PC-9 (cell line): ENCODE measurements at places on chromosomes 6 and 20. TPM values are rescaled to one million over a fixed set of nuclear protein-coding genes. Genes with fewer than 3 reads are reported as not detected.

DNA sequence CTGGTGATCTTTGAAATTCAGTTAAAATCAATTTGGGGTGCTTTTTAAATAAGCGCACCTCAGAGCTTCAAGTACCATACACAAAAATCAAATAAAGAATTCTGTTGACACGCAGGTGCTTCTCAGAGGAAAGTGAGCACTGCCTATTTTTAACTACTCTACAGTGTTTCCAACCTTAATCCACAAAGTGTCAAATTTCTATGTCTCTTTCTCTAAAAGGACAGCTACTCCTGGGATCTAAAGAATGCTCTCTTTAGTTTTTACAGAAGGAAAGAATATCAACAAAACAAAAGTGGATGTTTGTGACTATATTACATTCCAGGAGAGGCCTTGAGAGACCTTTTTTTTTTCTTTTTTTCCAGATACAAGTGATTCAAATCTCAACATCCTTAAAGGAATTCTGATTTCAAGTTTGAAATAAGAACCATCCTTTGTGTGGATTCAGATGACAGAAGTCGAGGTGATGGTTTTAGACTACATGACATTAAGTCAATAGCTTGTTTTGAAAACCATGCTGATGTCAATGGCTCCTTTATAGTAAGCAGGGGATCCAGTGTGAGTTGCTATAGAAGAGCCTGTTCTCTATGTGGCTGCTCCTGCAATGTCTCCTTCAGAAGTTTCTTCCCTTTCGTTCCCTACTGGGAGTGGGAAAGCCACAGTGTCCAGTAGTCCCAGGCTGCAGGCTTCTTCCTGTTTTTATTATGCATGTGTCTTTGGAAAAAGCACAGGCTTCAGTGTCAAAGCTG, 67.2 kb upstream of the DEFB112 start:
- DNase-seq, result no peak

GRCh38 chr20:46646659-46647380, 4.4 kb downstream of the SLC13A3 start:
- no peak for DNase-seq

- DNase-seq, result no peak
Measured at GRCh38 chr20:51091406-51092195, 68.7 kb upstream of the KCNG1 start.

DNA sequence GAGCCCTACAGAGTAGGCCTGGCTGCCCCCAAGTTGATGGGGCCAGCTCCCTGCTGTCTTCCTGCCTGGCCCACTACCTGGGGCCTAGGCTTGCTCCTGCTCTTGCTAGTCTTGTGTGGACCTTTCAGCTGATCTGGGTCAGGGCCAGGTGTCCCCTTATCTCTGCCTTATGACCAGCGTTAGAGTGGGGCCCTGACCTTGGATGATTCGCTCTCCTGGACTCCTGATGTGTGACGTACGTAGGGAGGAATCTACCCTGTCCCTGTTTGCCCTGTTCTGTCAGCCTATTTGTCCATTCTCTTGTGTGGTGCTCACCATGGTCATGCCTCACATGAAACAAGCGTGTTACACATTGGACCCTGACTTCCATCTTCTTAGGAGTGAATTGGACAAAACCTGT, 571.8 kb downstream of the QKI start:
- no peak for DNase-seq

- DNase-seq, result no peak
Measured at GRCh38 chr20:52193133-52193532, 1.6 kb upstream of the ZFP64 start.

GRCh38 chr6:111274593-111275217, 187.4 kb downstream of the SLC16A10 start:
- DNase-seq, result no peak

GRCh38 chr6:4364172-4364571, 228.8 kb upstream of the ECI2 start:
- no peak for DNase-seq

DNA sequence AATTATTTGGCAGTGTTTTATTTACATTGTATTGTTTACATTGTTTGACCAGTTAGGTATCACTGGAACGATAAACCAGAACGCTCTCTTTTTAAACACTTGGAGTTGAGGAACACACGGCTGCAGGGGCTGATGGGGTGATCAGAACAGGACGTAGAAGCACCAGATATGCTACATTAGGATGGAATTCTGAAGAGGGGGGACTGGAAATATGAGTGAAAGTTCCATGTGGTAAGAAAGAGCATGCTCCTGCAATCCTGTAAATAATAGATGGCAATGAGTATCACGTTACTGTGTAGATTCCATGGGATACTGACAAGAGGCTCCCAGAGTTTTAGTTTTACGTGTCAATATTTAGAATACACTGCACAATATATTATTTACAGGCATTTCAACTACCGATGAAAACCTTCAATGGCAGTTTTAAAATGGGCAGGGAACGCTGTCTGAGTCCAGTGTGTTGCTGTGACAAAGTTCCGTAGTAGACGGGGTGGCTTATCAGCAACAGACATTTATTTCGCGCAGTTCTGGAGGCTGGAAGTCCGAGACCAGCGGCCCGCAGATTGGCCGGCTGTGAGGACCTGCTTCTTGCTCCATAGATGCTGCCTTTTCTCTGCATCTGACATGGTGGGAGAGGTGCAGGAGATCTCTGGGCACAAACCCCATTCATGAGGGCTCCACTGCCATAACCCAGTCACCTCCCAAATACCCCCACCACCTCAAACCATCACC, 43.1 kb downstream of the SYNJ2 start:
- no peak for DNase-seq

DNA sequence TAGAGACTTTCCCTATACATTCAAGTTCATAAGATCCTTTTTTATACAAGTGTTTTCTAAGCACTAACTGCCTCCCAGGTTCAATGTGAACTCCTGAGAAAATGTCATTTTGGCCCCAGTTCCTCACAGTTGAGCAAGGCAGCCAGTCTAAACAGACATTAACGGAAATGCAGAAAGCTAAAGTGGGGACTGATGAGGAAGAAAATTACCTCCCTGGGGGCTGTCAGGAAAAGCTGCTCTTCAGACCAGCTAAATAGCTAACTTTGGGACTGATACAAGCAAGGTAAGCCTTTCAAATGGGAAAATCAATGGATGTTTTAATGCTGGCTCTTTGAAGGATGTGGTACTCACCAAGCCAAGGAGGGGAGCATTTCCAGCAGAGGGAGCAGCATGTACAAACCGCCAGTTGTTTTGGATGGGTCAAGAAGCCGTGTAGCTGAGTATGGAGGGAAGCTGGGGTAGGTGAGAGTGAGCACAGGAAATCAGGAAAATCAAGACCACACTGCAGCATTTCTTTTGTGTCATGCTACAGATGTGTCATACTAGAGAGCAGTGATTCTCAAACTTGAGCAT, 180.8 kb upstream of the CHD6 start:
- no peak for DNase-seq

DNA sequence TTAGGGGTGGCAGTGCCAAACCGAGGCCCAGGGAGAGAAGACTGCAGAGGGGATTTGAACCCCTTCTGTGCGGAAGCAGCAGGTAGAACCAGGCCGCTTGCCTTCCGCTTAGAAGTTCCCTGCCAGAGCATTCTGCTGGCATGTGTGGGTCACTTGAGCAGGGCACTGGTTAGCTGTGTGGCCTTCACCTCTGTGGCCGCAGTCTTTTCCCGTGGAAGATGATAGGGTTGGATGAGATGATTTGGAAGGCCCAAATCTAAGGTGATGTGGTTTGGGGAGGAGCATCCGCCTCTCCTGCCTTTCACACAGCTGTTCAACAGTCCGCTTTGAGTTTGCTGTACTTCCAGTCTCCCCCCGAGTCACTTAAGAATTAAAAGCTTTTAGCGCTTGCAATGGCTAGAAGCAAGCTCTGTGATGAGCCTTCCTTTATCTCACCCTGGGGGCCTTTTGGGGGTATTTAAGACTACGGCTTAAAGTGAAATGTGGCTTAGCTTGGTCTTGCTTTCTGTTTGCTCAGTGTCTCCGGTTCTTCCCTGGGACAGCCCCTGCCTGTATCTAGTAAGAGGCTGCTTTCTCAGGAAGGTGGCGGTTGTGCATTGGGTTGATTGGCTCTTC, 743 bp downstream of the CMTR1 start:
- DNase-seq, result no peak

GRCh38 chr6:40369042-40369441, 218.1 kb downstream of the LRFN2 start:
- no peak for DNase-seq

GRCh38 chr6:132130626-132131298, 179.6 kb upstream of the CCN2 start:
- no peak for DNase-seq

DNA sequence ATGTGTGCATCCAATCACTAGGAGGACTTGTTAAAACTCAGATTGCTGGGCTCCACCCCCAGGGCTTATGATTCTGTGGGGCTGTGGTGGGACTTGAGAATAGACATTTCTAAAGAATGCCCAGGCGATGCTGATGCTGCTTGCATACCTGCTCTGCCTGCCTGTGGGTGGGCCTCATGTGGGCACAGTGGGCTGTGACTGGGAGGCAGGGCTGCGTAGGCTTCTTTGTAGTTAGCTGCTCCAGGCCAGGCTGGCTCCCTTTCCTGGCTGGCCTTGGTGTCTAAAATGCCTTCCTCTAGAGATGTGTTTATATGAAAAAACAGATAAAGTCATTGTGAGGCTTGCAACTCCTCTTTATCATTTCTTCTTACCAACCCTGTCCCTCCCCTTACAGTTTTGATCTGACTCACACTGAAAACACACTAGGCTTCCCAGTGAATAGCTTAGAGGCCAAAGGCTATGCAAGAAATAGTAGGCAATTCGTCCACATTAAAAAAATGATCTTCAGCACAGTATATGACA, 495.5 kb upstream of the MAP3K7 start:
- DNase-seq, result no peak

- no peak for DNase-seq
Measured at GRCh38 chr6:168136001-168136400, 57.0 kb upstream of the FRMD1 start.

DNA sequence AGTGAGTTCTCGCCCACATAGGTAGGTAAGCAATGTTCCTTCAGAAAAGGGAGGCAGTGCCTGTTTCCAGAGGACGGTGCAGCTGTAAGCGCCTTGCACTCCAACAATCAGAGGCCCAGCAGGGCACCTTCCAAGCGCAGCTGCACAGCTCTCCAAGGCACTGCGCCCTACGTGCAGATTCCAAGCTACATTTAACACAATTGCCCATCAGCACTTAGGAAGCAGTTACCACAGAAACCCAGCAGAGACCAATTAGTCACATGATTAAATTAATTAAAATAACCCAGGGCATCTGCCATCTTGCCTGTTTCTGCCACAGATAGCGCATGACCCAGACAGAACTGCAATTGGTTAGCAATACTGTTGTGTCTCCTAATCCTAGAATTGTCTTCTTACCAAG, 65.5 kb downstream of the SOBP start:
- no peak for DNase-seq

DNA sequence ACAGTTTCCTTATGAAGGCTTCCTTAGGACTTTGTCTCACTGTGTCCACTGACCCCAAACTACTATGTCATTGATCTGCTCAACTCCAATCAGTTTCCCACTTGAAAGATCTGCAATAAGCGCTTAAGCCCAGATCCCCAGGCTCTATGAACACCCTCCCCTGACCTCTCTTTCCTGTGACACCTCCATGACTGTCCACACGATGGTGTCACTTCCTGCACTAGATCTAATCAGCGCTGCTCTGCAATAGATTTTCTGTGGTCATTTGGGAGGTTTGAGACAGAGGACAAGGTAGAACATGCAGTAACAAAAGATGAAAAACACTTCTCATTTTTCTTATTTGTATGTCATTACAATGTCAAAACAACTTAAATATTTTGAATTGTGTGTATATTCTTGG, 304.6 kb upstream of the AGPAT4 start:
- DNase-seq, result no peak

DNA sequence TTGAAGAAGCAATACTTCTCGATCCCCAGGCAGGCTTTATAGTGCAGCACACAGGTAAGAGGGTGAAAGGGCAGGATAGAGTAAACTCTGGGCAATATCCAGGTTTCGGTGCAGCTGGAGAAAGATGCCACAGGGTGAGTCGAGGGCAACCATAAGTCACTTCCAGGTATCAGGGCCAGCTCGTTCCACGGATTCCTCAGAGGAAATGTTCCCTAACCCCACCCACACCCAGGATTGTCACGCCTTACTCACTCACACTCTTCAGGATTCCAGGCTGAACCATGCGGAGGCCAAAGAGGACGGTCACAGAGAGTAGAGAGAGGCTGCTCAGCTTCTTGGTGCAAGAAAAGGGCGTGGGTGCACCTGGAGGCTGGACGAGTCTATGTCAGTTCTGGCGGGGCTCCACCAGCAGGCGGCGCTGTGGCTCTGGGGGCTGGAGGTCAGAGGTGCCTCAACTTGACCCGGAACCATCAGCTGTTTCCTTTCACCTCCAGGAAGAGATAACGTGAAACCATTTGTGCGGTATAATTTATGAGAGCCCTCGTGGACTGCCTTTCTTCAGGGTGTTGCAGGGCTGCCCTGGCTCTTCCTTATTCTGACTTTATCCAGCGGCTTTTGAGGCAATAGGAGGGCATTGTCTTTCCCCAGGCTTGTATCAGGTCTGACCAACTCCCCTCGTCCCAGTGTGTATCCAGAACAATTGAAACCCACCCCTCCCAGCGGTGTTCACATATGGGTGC, 14.5 kb upstream of the WFDC12 start:
- peak; percentile 62 for DNase-seq

DNA sequence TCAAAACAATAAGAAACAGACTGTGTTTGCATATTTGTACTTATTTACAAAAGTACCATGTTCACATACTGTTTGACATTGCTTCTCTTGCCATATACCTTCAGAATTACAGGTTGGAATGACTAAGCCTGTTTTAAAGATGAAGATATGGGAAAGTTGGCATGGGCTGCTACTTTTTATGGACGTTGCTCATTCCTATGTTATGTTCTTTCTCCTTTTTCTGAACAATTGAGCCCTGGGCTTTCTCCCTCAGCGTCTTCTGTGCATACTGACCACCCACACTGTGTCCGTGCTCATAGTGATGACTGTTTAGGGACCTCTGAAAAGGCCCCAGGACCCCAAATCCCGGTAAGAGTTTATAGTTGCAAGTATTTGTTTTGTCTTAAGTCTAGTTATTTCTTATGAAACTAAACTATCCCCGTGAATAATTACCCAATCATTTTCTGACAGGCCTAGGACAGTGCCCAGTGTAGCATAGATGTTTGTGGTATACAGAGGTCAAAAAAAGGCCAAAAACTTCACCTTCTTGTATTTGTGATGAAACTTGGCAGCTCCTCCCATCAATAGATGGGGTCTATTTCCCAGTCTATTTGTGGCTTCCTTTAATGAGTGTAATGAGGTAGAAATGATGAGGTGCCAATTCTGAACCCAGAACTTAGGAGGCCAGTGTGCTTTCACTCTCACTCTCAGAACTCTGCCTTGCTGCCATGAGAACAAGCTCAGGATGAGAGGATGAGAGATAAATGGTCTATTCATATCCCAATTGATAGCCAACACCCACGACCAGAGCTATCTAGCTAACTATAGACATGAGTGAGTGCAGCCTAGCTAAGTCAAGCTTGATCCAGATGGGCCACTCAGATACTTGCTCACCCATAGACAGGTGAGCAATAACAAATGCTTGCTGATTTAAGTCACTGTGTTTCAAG, 40.9 kb downstream of the GSTA4 start:
- DNase-seq, result no peak

The RAET1L gene
- 1.2 and 2.8 TPM in 2 replicates for total RNA-seq

The KHDRBS2 gene
- total RNA-seq, result not detected in 2 replicates

The GSTA3 gene
- not detected in 2 replicates for total RNA-seq

The HRH3 gene
- total RNA-seq, result not detected in 2 replicates

The COL19A1 gene
- total RNA-seq, result not detected in 2 replicates

The RAET1E gene
- 0.20 TPM in 1 of 2 replicates, not detected in the other for total RNA-seq
